ENCODE measurements at places on chromosomes 12 and 14.
A peak's percentile ranks its signal among the peaks of the same experiment; 100 is the strongest.

GRCh38 chr14:65613131-65613650 is 200.7 kb downstream of the FUT8 start:
- DNase-seq: no peak

DNA sequence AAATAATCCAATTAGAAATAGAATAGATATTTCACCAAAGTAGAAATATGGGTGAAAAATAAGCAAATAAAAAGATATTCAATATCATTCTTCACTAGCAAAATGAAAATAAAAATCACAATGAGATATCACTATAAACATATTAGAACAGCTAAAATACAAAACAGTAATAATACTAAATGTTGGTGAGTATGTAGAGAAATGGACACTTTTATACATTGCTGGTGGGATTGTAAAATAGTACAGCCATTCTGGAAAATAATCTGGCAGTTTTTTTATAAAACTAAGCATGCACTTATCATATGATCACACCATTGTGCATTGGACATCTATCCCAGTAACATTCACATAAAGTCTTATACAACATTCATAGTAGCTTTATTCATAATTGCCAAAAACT is 320.2 kb upstream of the OR4E1 start:
- DNase-seq: no peak

- DNase-seq: no peak
Measured at GRCh38 chr14:63562405-63562804, 19.2 kb upstream of the PPP2R5E start.

DNA sequence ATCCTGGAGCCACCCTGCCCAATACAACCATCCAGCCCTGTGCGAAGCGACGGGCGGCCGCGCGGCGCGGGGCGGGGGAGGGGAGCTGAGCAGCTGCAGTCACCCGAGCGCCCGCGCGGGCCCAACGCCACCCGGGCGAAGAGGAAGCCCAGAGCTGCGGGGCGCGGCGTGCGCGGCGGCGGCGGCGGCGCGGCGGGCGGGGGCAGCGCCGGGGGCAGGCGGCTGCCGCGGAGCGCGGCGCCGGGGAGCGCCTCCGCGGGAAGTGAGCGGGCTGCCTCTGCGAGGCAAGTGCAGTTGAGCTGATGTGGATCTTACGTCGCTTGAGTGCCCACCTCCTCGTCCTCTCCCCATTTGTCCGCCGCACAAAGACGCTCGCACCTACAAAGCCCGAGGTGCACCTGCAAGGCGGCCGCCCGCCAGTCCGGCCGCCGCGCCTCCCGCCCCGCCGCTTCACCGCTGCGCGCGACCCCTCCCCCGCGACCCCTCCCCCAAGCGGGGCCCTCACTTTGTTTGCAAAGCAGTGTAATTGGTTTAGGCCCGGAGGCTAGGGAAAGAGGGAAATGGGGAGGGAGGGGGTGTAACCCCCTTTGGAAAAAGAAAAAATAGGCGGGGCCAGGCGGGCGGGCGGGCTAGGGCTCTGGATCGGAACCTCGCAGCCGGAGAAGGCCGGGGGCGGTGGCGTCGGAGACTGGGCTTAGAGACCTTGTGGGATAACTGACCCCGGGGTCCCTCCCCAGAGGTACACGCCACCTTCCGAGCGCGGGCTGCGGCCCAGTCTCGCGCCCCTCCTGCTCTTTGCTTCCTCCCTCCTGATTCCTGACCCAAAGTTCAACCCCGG is at the start of the genes FOXA1 and TTC6:
Gene FOXA1, minus strand, starts transcription at position 279 of the 838 bp plus-strand sequence. Its CDS starts 277 bp downstream, at position 2.
Gene TTC6, plus strand, starts transcription at position 659 of the 838 bp plus-strand sequence. CDS start 26,436 bp downstream, outside the sequence.
- peak; percentile 100 for DNase-seq

DNA sequence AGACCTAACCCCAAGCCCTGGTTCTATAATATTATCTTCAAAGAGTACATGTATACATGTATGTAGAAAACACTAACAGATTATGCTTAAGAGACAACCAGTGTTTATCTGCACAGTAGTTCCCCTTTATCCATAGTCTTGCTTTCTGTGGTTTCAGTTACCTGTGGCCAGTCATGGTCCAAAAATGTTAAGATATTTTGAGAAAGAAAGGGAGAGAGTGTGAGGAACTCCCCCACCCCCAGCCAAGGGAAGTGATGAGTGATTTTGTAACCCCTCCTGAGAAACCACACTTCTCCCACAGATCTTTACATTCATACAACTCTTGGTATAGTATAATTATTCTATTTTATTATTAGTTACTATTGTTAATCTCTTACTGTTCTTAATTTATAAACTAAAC is 77.3 kb upstream of the CNTN1 start:
- DNase-seq: no peak
